Ascending aorta (tissue), 2 donors: ENCODE measurements at places on chromosomes 16 and 17. TPM values are rescaled to one million over a fixed set of nuclear protein-coding genes. Genes with fewer than 3 reads are reported as not detected.

- no peak for DNase-seq
These were observed 22.9 kb downstream of the PRR11 start for GRCh38 chr17:59178266-59178985.

DNA sequence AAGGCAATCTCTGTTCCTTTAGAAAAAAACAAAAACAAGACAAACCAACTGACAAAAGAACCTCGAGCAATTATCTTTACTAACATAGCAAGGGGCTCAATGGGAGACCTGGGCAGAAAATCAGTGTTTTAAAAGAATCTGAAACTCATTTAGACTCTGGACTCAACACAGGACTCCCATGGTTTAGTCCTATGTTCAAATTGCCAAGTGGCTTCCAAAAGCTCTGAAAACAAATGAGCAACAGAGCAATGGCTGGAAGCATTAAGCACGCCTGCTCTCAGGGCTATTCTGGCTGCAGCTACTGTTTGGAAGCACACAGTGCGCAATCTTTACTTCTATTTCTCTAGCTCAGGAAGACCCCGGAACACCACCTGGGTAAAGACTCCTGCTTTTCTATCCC is 162.0 kb downstream of the AATF start:
- no peak for DNase-seq

- peak; percentile 51 for DNase-seq
These were observed 165.4 kb downstream of the COPRS start for GRCh38 chr17:31693433-31694220.

Gene OTOP3
- total RNA-seq = not detected

DNA sequence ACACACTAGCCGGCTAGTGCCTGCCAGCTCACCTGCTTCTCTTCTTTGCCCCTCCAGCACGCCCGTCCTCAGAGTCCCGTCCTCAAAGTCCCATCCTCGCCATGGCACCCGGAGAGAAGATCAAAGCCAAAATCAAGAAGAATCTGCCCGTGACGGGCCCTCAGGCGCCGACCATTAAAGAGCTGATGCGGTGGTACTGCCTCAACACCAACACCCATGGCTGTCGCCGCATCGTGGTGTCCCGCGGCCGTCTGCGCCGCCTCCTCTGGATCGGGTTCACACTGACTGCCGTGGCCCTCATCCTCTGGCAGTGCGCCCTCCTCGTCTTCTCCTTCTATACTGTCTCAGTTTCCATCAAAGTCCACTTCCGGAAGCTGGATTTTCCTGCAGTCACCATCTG is 3.6 kb downstream of the SCNN1G start:
- no peak for DNase-seq

Gene YBX2
- total RNA-seq = not detected

Gene CLEC18B
- not detected for total RNA-seq

DNA sequence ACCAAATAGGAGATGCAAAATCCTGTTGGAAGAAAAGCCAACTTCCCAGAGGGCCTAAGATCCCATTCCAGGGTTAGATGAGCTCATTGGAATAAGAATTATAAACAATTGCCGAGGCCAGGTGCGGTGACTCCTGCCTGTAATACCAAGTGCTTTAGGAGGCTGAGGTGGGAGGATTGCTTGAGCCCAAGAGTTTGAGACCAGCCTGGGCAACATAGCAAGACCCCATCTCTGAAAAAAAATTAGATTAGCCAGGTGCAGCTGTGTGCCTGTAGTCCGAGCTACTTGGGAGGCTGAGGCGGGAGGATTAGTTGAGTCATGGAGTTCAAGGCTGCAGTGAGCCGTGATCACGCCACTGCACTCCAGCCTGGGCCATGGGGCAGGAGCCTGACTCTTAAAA is 17.8 kb upstream of the SDR42E2 start:
- DNase-seq = no peak

DNA sequence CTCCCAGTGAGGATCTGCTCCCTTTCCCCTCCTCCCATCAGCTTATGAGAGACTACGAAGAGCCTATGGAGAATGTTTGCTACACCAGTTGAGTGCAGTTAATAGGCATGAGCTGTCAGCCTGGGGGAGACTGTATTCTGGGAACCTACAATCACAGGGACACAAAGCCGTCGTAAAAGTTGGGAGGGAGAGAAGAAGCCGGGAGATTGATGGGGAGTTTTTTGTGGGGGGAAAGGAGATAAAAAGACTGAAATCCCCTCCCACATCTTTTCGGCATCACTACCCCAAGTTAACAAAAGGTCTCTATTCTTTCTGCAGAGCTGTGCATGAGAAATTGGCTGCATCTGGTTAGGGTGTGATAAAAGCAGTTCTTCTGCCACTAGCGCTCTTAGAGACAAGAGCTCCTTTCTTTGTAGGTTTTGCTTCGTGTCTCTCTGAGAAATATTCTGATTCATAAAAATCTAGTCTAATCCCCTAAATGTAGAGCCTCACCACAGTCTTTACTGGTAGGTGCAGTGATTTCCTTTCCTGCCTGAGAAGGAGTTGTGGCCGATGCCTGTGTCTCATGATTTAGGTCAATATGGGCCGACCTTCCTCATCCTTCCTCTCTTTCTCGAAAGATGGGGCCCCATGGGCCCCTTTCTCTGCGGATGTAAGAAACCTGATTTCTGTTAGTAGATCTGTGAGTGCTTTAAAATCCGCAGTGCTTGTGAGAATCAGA is 77.4 kb downstream of the BPTF start:
- no peak for DNase-seq

GRCh38 chr17:75889454-75889853 is 7.3 kb downstream of the TRIM65 start:
- no peak for DNase-seq

Gene C16orf86
- 1.6 TPM for total RNA-seq

DNA sequence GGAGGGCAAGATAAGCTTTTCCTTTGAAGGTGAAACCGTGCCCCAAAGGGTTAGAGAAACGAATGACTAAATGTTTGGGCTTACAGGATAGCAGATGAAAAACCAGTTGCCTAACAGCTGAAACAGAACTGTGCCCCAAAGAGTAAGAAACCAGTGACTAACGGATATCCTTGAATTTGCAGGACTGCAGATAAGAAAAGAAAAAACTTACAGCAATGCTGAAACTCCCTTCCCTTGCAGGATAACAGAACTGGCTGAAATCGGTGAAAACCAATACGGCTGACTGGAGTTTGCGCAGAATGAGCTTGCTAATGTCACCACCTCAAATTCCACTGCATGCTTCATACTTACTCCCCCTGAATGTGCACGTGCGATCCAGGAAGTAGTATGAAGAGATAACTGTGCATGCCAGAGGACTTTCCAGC is 175.2 kb upstream of the NLRP1 start:
- no peak for DNase-seq

DNA sequence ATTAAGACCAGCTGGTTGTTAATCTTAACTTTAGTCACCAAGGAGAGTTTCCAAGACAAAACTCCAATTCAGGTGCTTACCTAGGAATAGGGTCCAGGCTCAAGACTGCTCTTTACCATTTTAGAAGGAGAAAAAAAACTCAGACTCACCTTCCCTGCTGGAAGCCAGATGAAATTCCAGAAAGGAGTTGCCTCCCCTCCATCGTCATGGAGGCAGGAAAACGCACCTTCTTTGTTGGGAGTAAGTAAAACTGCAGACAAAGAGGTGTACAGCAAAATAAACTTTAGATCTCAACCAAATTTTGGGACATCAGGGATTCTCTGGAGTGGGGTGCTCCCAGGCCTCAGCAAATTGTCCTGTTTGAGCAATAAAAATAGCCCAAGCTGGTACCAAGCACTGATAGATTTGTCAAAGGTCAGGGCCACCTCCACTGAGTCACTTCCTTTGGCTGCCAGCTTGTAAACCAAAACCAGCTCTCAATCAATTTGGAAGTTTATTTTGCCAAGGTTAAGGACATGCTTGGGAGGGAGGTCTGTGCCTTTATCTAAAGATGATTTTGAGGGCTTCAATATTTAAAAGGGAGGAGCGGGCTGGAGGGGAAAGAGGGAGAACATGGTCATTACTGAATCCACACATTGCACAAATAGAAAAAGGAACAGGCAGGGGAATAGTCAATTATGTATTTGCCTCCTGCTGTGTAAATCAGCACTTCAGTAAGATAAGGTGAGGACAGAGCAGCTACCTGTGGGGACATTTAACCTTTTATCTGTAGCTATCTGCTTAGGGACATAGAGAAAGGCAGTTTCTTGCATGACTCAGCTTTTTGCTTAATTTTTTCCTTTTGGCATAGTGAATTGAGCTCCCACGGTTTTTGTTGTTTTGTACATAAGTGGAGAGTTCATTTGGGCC is 1.5 kb upstream of the ALDH3A2 start:
- no peak for DNase-seq

GRCh38 chr16:70705056-70705455 is 19.2 kb upstream of the MTSS2 start:
- DNase-seq = no peak
